ENCODE measurements at places on chromosomes 3 and 15. TPM values are rescaled to one million over a fixed set of nuclear protein-coding genes. Genes with fewer than 3 reads are reported as not detected.

SSUH2 gene
- polyA plus RNA-seq, result 0.35 TPM

PLA2G4B gene
- polyA plus RNA-seq, result 2.7 TPM

SLC22A14 gene
- polyA plus RNA-seq, result not detected

ADIPOQ gene
- not detected for polyA plus RNA-seq

CAMK1 gene
- polyA plus RNA-seq, result 15.6 TPM

CYP1A1 gene
- 0.62 TPM for polyA plus RNA-seq

CHRM5 gene
- polyA plus RNA-seq, result not detected

DNA sequence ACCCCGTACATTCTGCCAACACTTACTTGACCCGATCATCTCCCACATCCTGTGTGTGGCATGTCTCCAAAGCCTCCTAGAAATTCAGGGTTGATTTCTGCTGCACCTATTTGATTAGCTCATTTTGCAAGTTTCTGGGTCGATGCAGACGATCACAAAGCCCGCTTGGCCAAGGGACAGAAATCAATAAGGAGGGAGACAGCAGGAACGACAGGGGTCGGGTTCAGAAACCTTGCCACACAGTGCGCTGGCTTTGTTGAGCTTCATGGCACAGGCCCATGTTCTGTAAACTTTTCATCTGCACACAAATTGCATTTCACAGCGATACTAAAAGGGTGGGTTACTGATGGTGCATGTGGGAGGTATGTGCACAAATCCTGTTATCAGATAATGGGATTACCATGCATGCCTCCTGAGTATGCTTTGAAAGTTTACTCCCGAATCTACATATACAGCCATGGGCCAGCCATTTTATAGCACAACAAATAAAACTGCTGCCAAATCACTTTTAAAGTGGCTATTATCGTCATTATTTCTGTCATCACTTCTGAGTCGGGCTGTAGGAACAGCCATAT is 95.9 kb upstream of the ATP11B start:
- DNase-seq, result no peak

GRCh38 chr15:95141486-95141885 is 910.1 kb downstream of the MCTP2 start:
- DNase-seq, result no peak

- no peak for DNase-seq
Observed at GRCh38 chr3:141921316-141921715, 44.9 kb downstream of the ATP1B3 start.

- no peak for DNase-seq
Observed at GRCh38 chr3:134362670-134363380, 11.4 kb downstream of the AMOTL2 start.

DNA sequence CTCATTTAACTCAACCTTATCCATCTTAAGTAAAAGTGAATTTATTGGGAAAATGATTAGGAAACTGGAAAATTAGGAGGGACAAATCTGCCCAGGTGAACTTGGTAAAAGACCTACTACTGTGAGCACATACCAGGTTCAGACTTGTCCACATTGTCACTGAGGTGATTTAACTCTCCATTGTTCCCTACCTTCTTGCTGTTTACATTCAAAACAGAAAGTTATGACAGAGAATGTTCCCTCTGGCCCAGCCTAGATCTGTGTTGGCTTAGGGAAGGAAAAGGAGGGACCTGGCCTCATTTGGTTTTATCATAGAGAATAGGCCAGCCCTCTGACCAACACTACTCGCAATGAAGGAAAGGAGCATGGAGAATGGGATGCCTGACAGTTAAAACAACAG is 117.6 kb downstream of the SATB1 start:
- no peak for DNase-seq

GRCh38 chr15:93217343-93217742 is 128.3 kb upstream of the RGMA start:
- DNase-seq, result no peak

- no peak for DNase-seq
Observed at GRCh38 chr3:63294332-63294731, 16.2 kb downstream of the SYNPR start.

DNA sequence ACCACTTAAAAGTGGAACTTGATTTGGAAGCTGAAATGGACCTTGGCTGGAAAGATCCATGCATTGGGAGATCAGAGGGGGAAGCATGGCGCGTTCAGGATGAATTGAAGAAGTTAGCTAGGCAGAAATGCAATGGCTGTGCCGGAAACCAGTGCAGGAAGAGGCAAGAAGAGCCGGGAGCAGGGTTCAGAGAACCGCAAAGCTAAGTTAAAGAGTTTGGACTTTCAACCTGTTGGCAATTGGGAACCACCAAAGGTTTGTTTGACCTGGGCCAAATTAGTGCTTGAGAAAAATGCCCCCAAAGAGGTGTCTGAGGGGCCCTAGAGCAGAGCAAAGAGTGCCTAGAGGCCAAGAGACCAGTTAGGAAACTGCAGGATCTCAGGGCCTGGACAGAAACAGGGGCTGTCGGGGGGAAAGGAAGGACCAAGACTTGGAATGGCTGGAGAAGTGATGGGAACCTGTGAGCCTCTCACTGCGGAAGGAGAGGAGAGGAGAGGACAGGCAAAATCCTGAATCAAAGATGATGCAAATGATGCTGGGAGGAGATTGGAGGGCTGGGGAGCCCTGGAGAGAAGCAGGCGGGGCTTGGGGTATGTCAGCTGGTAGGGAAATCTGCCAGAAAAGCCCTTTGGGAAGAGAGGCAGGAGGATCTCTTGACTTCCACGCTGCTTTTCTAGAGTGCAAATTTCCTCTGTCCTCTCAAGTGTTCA is 49.3 kb downstream of the FAM174B start:
- DNase-seq, result no peak

- no peak for DNase-seq
Observed at GRCh38 chr3:45746777-45747622, 49.3 kb downstream of the SLC6A20 start.

GRCh38 chr3:81216192-81216591 is 545.3 kb downstream of the GBE1 start:
- DNase-seq, result peak; percentile 2

GRCh38 chr3:138404121-138404520 is 30.3 kb upstream of the ESYT3 start:
- DNase-seq, result no peak
